ENCODE measurements at places on chromosomes 4 and X.

DNA sequence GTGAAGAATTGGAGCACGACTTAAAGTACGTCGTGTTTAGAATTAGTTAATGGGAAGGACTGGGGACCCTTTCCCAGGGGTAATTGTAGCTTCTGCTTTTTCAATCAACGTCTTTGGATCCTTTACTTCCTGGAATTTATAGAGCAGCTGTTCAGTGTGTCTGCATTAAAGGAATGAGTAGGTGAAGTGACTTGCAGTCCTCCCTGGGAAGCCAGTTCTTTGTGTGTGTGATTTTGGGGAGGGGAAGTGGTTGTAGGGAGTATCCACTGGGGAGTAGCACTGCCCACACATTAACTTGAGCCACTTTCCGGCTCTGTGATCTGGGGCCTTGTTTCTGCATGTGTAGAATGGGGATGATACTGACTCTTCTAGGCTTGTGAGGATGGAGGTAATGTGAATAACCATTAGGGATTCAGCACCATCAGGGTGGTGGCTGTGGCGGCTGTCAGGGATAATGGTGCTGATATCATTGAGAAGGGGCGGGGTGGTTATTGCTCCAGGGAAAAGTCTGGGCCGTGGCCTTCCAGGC is 54.7 kb downstream of the TMEM131L start:
- no peak for DNase-seq

DNA sequence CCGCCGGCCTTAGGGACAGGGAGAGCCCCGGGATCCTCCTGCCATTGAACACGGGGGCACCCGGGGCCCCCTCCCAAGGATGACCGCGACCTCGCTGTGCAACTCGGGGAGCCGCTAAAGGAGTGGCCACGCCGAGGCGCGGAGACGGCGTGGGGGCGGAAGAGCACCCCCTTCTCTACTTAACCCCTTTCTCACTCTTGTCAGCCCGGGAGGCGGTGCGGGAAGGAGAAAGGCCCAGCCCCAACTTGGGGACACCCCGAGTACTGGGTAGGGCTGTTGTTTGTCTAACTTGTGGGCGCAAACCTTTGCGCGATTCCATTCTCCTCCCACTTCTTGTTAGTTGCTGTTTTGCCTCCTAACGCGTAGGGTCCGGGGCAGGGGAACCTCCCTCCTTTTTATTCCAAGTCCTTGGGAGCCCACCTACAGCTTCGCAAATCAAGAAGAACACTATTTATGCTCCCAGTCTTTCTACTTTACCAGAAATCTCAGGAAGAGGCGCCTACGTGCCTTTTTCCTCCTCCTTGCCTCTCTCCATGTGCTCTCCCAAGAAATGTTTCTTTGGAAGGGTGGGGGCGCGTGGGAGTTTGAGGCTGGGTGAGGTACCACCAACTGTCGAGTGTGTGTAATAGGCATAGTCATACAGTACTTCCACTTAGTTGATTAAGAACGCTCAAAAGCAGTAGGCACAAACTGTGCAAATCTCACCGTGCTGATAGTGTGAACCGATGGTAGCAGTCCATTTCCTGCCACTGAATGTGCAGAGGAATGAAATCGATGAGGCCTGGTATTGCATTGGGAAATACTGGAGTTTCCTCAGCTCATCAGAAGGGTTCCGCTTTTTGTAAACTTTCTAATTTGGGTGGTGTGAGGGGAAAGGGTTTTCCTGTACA is 813 bp downstream of the DIAPH2 start:
- peak; percentile 23 for DNase-seq

DNA sequence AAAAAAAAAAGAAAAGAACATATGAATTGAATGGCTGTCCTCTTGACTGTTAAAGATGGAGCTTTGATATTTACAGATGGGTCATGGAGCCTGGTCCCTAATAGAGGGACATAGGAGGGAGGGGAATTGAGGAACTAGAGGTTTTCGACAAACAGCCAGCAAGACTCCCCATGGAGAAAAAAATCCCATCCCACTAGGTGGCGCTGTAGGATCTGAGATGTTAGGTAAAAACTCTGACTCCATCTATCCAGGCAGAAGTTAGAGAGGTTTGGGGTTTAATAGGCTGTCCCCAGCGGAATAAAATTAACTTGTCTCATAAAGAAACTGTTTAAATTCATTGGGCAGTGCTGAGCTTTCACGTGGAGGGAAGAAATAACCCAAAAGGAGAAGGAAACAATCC is 45.9 kb downstream of the HMGB2 start:
- peak; percentile 53 for DNase-seq

GRCh38 chr4:41883988-41884734 is 51.1 kb upstream of the TMEM33 start:
- no peak for DNase-seq

- DNase-seq = no peak
Observed at GRCh38 chrX:130719413-130719812, 183.6 kb downstream of the ENOX2 start.

DNA sequence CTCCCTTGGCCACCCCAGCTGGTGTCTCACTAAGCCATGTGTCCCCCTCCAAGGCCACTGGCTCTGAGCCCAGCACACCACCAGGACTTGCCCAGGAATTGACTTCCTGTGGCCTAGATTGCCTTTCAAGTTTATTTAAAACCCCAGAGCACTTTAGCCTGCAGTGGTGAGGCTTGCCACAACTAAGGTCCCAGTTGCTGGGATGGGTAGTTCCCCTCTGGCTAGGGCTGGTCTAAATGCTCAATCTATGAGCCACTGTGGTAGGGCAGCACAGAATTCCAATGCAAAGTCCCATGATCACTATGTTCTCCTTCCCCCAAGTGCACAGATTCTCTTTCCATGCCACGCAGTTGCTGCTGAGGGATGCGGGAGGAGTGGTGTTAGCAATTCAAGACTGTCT is 61.1 kb upstream of the HCCS start:
- no peak for DNase-seq

GRCh38 chr4:30957706-30958105 is 237.5 kb downstream of the PCDH7 start:
- DNase-seq = no peak

DNA sequence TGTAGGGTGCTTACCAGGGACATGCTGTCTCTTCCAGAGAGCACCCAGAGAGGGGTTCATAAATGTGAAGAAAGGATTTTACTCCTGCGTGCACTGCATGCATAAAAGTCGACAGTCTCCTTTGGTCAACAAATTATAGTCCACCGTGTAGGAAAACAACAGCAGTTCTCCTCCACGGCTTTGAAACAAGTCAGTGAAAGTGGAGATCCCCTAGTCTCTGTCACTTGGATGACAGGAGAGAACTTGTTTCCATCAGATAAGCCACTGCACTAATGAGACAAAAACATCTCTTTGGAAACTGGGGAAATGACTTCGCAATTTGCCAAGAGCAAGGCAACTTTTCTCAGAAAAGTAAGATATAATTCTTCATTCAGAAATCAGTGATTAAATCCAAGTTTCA is 9.7 kb downstream of the UNC5C start:
- no peak for DNase-seq

DNA sequence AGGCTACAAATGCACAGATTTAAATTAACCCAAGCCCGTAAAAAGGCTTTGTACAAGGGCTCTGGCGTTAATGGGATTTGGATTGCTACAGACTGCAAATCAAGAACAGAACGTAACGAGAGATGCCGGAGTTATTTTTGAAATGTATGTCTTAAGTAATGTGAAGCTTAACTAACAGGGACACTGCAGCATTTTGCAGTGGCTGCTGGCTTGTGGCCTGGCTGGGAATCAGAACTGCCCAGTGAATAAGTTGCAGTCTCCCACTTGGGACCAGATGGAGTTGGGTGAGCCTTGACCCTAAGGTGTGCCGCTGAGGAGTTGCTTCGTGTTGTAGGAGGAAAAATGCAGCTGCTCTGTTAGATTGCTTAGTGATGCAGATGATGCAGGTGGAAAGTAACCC is 318.4 kb downstream of the DHX15 start:
- no peak for DNase-seq

GRCh38 chr4:75180790-75181776 is 248.2 kb downstream of the PARM1 start:
- DNase-seq = no peak

GRCh38 chrX:13903405-13903804 is 86.5 kb upstream of the GPM6B start:
- no peak for DNase-seq

DNA sequence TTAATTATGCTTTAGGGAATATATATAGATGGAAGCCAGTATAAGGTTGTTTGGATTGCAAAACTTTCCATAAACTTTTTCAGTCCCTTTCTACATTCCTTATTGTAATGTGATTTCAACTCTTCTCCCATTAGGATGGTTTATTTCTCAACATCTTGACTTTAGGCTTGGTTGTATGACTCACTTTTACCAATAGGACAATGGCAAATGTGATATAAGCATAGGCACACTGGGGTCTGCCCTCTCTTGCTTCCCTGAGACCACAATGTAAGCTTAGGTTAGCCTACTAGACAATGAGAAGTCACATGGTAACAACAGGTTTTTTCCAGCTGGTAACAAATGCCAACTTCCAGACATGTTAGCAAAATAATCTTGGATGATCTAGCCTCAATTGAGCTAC is 163.3 kb upstream of the RBPJ start:
- DNase-seq = no peak

DNA sequence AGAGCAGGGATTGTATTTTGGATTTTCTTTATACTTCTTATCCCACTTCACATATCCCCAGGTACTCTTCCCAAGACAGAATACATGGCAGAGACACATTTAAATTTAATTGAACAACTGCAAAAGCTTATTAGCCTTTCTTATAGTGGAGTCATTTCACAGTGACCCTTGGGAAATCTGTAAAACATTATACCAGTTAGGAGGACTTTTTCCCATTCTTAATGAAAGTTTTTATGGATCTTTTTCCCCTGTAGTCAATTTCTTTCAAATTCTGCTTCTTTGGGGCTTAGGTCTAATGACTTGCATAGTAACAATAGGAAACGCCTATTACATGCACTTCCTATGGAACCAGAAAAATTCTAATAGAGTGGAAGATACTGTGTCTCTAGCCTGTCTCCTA is 14.6 kb upstream of the MCUB start:
- DNase-seq = no peak

GRCh38 chr4:185508181-185508580 is 27.1 kb downstream of the PDLIM3 start:
- no peak for DNase-seq

DNA sequence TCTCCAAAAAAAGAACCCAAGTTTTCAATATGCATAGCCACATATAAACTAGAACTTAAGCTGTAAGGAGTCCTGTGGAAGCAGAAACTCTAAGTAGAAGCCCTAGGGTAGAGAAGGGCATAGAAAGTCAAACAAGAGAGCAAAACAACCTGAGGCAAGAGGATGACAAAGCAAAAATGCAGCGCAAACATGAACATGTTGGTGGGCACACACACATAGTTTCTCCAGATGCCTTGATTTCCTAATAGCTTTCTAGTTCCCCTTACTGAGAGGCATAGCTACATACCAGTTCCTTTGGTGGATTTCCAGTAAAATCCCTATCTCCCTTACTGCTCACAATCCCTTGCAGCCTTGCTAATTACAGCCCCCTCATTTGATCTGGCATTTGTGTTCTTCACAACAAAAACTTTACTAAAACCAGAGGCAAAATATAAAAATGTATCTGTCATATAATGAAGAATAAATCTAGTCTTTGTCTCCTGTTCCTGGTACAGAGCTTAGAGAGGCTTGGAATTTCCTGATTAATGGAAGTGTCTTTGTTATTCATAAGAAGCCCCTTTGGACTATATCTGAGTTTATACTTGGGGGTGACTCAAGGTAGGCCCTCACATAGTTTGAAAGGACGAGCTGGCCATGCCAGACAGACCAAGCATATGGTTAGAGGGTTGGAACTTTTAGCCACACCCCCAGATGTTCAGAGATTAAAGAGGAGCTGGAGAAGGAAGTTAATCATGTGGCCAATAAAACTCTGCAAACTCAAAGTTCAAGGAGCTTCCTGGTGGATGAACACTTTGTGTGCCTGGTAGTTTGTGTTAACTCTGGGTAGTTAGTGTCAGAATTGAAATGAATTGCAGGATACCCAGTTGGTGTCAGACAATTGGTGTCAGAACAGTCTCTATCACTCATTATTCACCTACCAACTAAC is 52.7 kb upstream of the ZCCHC13 start:
- no peak for DNase-seq

GRCh38 chr4:113433116-113433515 is 328.4 kb downstream of the CAMK2D start:
- DNase-seq = no peak

DNA sequence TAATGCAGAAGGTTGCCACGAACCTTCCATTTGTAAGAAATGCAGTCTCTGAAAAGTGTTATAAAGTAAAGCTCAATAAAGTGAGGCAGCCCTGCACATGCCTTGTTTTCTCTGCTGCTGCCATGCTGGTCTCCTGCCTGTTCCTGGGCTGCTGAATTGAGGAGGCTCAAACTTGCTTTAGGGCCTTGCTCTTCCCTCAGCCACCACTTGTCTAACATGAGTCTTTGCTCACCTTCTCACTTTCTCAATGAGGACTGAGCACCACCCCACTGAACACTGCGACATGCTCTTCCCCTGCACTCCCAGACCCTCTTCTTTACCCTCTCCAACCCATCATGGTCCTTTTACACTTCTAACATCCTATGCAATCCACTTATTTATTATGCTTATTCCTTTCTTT is 25.2 kb upstream of the MFAP3L start:
- no peak for DNase-seq

DNA sequence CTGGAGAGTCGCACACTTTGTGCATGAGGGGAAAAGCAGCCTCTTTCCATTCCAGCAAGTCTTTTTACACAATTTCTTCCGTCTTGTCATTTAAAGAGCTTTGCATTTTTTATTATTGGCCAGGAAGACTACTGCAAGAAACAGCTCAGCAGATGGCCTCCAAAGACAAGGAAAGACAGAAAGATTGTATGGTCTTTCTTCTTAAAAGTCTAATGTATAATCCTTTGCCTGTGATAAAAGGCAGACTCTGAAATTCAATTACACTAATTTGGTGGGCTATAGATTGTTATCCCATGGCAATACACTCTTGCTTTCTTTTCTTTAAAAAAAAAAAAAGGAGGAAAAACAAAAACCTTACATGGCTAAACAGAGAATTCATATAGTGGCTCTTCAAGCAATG is 5.9 kb downstream of the CAPN6 start:
- no peak for DNase-seq

DNA sequence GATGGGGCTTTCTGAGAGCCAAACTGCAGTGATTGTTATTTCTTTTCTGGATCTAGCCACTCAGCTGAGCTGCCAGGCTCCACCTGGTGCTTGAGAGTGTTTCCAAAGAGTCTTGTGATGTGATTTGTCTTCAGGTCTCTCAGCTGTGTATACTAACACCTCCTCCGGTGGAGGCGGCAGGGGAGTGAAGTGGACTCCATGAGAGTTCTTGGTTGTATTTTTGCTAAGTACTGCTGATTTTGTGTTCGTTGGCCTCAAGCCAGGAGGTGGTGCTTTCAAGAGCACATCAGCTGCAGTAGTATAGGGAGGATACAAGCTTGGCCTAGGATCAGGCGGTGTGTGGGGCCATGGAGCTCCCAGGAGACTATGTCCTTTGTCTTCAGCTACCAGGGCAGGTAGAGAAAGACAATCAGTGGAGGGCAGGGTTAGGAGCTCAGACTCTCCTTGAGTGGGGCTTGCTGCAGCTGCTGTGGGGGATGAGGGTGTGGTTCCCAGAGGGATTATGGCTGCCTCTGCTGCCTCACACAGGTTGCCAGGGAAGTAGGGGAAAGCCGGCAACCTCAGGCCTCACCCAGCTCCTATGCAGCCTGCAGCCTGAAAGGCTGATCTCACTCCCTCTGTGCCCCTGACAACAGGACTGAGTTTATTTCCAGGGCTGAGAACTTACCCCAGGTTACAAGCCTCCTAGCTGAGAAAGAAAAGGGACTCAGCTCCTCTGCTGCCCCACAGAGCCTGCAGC is 62.4 kb downstream of the NPFFR2 start:
- no peak for DNase-seq
